ENCODE measurements at places on chromosomes 12 and 14.

DNA sequence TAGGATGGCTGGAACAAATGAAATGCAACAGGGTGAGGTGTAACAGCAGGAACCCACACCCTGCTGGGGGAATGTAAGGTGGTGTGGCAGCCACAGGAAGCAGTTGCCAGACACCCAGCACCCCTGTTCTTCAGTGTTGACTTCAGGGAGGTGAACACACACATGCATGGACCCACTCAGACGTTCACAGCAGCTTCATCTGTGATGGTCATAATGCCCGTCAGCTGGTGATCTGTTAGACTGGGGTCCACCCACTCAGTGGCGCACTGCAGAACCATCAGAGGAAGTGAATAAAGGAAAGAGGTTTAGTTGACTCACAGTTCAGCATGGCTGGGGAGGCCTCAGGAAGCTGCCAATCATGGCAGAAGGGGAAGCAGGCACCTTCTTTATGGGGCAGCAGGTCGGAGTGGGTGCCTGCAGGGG lies 22.7 kb upstream of the TEX22 start:
- no peak for DNase-seq

DNA sequence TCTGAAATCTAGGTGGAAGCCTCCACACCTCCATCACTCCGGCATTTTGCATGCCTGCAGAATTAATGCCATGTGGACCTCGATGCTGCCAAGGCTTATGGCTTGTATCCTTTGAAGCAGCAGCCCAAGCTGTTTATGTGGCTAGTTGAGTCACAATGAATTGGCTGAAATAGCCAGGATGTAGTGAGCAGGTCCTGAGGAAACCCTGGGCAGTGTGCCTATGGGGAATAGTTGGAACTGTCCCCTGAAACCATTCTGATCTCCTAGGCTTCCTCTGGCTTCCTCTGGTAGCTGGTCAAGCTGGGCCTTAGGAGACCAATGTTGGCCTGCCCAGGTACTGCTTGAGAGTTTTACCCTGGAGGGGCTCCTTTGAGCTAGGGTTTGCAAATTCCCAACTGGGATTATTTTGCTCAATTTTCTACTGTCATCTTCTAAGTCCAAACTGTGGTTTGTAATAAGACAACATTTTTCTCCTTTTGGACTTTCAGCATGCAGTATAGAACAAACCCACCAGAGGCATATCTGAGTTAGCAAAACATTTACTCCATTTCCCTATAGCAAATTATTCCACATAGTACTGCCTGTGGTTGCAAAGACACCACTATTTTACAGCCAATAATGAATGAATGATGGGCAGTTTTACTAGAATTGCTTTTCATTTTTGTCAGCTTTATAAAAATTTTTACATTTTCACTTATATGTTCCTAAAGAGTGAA lies 85.1 kb upstream of the AMIGO2 start:
- no peak for DNase-seq

DNA sequence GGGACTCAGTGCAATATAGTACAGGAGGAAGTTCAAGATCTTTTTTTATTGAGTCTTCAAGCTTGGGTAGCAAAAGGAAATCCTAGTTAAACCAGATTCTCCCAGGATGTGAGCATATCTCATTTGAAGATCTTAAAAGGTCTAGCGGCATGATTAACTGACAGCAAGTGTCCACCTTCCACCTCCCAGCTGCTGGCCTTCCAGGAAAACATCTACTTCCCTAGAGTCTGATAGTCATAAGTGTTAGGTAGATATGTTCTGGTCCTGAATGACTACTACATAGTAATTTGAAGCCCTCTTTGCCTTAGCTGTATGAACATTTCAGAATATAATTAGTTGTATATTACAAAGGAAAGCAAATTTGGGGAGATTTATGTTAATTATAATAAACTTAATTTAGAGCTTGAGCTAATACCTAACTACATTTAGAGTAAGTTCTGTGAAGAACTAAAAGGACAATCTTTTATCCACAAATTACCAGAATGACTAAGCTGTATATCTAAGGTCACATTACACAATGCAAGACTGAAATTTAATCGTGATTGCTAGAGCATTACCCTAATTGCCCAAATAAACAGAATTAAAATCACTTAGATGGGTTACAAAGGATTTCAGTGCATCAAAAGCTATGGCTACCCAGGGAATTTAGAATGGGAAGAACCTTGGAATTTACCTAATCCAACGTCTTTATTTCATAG lies 9.9 kb downstream of the LGR5 start:
- no peak for DNase-seq

DNA sequence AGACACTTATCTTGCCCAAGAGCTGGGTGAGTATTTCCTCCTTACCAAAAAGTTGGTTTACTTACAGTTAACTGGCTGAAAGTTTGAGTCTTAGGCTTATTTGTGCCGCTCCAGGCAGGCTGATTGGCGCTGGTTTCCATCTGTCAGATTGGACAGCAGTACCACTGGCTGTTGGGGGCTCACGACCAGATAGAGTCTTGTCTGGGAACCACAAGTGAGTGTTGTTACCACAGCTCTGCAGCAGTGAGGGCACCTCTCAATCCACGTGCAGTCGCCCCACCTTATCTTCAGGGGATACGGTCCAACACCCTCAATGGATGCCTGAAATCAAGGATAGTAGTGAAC lies 58.9 kb downstream of the DDX51 start:
- no peak for DNase-seq

GRCh38 chr14:90720832-90721231 lies 95.4 kb downstream of the TTC7B start:
- DNase-seq: no peak

DNA sequence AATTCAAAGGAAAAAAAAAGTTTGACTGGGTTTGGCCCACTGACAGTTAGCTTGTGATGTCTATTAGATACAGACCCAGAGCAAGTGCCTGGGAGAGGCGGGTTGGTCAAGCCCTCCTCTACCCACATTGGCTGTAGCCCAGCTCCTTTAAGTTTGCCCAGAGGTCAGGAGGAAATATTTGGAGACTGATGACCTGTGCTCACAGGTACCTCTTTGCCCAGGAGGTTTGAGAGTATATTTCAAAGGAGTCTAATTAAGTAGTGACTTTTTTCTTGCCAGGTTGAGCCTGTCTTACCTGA lies 21.8 kb upstream of the PDE1B start:
- DNase-seq: no peak

DNA sequence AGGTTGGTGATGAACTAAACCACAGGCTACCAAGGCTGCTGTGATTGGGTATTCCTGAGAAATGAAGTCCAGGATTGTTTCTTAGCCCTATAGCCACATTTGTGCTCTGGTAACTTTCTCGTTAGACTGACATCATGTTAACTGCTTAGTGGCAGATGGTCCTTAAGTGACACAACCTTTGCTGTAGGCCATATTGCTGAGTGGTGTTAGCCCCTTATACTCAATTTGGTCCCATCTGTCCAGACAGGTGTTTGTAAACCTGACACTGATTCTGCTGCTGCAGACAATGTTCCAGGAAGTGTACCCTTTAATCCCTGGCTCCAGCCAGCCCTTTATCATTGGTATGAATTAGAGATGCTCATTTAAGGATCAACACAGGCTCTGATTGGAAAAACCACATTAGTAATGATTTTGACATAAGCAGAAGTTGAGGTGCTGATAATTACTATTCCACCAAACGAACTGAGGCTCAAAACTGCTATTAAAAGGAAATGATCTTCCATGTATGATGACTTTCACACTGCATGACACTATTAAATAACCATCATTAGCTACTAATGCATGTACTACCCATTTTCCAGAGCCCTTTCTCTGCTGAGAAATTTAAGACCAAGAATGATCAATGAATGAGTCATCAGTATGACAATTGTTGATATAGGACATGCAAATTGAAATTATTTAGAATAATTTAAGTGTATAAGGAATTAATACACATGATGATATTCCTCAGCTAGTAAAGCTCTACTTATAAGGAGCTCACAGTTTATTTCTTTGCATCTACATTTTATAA lies 3.6 kb upstream of the SSTR1 start:
- no peak for DNase-seq

DNA sequence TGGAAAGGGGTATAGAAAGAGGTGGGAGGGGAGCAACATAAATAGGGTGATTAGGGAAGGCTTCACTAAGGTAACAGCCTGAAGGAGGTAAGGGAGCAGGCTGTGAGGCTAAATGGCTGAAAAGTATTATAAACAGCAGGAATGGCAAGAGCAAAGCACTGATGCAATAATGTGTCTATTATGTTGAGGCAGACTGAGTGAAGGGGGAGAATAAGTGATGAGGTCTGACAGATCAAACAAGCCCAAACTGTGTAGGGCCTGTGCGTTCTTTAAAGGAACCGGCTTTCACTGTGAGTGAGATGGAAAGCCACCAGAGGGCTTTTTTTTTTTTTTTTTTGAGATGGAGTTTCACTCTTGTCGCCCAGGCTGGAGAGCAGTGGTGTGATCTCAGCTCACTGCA lies 6.7 kb upstream of the VCPKMT start:
- no peak for DNase-seq

- DNase-seq: no peak
Observed at GRCh38 chr12:131363393-131363792, 347.5 kb upstream of the SFSWAP start.

DNA sequence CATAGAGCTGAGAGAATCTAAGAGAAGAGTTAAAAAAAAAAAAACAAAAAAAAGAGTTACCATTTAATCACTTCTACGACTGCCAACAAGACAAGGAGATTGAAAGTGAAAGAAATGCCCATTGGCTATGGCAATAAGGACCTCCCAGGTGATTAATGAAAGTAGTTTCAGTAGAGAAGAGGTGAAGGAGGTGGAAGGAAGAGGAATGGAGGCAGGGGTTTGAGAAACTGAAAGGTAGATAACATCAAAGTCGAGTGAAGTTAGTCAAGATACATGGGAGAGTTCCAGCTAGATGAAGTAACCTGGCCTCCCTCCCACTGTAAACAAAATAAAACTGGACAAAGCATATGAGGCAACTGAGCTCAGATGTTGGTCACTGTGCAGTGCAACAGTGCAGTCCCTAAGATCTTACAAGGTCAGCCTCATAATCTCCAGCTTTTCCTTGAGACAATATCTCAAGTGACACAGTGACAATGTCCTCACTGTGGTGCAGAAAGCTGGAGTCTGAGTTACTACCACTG lies 118.0 kb upstream of the CCDC198 start:
- DNase-seq: no peak

DNA sequence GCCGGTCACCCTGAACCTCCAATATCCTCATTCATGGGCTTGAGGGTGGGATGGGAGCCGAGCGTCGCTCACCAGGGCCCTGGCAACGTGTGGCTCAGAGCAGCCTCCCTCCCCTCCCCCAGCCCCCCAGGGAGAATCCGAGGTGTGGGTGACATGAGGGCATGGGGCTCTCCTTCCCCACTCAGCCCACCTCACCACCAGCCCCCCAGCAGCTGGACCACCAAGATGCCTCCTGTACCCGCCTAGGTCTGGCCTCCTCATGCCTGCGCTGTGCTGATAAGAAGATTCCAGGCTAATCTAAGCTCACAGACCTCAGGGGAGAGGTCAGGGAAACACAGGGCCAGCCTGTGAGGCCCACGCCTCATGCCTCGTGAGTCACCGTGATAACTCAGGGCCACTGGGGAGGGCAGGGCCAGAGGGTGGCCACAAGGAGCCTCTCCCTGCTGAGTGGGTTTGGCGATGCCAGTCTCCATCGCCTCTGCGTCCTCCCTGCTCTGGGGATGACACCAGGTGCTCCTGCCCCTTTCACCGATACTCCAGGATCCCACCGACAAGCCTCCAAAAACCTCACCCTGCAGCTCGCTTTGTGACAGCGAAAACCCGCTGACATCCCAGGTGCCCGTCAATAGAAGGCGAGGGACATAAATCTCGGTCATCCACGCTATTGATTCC lies 56.9 kb downstream of the TESC start:
- DNase-seq: no peak

DNA sequence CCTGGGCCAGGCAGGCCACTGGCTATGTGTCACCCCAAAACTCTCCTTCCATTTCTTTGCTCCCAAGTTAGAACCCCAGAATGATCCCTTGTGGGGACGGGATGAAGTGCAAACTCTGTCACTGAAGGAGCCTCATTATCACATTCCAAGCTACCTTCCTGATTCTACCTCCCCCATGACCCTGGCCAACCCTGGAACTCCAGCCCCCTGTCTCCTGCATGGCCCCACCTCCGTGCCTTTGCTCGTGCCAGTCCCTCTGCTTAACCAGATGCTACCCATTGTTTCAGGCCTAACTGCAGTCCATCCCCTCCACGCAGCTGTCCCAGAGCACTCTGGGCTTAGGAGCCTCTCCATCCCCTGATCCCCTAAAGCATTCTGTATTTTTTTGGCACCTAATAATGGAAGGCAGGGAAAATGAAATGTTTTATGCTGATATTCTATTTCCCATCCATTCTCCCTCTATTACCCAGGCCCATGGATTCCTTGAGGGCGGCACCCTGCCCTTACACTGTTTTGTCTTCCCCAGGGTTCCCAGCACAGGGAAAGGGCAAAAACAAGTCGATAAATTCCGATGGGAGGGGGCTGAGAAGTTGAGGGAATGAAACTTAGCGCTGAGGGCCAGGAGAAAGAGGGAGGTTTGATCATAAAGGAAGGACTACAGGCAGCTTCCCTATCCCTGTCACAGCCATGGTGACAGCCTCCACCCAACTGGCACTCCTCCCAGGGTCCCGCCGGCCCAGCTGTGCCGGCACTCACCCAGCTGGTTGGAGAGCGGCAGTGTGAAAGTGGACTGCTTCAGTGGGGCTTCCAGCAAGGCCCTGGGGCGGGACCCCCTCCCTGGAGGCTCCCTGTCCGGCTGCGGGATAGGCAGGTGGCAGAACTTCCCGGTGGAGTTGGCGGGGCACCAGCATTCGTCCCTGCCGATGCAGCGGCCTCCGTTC lies 58.1 kb downstream of the ISCA2 start:
- no peak for DNase-seq

- no peak for DNase-seq
Observed at GRCh38 chr12:130537051-130537450, 179.0 kb downstream of the RIMBP2 start.

DNA sequence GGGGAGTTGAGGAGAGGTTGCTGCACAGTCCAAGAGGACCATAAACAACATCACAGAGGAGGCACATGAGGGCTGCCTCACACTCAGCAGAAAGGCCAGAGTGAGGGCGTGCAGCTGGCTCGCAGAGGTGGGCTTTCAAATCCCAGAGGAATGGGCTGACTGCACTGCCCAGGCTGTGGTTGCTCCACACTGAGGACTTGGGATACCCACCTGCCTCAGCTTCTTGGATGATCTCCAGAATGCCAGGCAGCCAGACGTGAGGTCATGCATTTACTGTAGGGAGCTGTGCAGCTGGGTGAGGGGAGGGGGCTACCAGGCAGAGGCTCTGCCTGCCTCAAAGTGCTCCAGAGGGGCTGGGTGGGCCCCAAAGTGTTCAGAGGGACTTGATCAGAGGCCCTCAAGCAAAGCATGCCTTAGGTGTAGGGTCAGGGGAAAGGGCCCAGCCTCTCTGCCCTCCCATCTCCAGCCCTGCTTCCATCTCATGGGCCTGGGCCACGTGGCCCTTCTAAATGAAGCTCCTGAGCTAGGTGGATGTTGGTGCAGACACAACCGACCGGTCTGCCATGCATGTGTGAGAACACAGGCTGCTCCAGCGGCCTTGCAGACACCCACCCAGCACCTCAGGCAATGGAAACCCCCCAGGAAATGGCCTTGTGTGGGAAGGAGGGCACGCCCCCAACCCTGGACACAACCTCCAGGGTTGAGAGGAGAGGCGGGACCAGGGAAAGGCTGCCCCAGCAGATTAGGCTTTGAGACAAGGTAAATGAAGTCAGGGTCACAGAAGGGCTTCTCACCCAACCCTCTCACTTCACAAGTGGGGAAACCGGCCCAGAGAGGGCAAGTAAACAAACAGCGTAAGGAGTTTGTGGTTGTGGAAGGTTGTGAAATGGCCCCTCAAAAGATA lies 90.8 kb downstream of the NTF3 start:
- DNase-seq: no peak

All from stimulated activated CD8-positive, alpha-beta memory T cell treated with anti-CD3 and anti-CD28 coated beads, Interleukin-12 subunit alpha, Interleukin-12 subunit beta, amount 100 ng/mL, for 1 hour (primary cell).